ENCODE measurements at places on chromosomes 1 and 21.

- DNase-seq: no peak
These were observed 15.4 kb upstream of the ARF1 start for GRCh38 chr1:228066891-228067654.

DNA sequence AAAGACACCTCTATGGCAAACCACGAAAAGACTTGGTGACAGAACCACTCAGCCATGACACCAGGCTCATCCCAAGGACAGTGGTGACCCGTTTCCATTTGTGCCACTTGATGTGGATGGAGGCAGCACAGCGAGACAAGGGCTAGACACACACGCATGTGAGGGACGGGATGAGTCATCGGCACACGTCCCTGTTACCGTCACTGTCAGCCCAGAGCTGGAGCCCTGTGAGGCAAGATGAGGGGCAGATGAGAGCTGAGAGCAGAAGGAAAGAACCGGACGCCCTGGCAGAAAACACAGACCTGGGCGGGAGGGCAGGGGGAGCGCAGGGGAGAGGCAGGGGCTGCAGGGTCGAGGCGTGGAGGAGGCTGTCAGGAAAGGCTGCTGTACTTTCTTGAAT is 57.8 kb downstream of the SIK1 start:
- DNase-seq: peak; percentile 55

DNA sequence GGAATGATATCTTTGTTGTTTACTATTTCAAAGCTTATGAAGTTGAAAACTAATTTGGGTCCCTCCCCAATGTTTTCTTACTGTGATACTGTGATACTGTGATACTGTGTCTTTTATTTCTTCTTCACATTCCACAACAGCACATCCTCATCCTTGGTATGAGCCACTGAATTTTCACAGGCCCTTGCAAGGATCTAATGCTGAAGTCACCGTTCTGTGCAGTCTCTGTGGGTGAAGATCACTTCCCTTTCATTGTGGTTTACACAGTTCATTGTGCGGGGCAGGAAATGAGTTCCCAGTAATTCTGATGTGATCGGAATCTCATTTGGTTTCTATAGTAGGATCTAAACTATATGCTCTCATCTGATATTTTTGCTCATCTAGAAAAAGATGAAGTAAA is 32.1 kb upstream of the PAXBP1 start:
- DNase-seq: no peak

DNA sequence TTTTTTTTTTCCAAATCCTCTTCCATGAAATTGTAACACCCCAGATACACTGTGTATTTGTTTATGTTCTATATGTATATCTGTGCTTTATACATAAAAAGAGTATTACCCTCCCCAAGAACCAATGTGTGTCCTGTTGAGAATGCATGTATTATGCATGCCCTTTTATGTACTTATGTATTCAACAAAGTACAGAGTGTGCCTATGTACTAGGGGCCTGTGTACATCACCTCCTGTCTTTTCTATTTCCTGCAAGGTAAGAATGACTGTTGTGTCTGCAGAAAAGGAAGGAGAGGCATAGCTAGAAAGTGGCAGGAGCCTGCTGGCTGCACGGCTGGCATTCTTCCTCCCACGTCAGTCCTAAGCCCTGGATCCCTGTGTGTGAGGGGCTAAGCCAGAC is 7.0 kb downstream of the TMEM61 start:
- DNase-seq: no peak

GRCh38 chr1:43611950-43612349 is 38.0 kb upstream of the KDM4A start:
- no peak for DNase-seq

DNA sequence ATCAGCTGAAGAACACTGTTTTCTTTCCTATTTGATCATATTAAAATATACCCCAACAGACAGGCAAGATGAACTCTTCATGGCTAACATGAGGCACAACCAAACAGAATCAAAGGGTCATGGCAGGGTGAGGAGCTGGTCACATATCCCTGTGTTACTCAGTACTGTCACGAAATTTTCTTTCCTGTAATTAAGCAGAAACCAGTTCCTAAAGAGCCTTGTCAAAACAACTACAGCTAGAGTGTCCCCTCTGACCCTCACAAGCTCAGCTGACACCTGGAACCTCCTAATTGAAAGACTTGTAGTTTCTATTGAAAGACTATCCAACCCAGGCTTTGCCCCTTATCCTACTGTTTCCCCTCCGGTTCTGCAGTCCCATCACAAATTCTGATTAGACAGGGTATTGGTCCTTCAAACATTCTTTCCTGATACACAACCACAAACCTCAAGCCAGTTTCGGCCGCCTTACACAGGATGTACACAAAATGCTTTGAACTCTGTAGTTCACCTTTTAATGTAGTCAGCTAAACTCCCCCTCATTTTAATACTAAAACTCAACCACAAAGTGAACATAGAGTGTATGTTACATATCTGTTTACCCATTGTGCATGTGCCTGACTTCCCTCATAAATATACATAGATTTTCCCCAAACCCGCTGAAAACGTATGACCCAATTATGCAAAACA is 651.9 kb downstream of the MRPL39 start:
- no peak for DNase-seq

- DNase-seq: peak; percentile 74
These were observed 6.2 kb downstream of the RASSF5 start for GRCh38 chr1:206513312-206514111.

GRCh38 chr21:39504230-39504629 is 52.5 kb downstream of the SH3BGR start:
- DNase-seq: no peak

GRCh38 chr1:50977575-50978143 is 7.6 kb downstream of the CDKN2C start:
- DNase-seq: peak; percentile 74

- DNase-seq: no peak
These were observed 726 bp upstream of the FCER1G start for GRCh38 chr1:161214369-161214768.

GRCh38 chr1:237043846-237044636 is 2.1 kb downstream of the RYR2 start:
- DNase-seq: no peak

DNA sequence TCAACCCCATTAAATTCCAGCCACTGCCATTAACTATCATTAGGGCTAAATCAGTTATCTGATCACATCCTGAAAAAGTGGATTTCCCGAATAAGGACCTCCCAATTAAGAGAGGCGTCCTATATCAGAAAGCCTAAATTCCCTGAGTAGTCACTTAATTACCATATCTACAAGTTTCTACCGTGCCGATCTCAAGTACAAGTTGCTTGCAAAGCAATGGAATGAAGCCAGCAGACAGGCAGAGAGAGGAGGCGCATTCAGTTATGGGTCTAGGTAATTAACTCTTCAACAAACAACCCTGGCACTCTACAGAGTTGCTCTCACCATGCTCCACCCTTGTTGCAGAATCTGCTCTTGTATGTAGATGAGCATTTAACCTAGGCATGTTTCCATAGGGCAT is 494.6 kb upstream of the RUNX1 start:
- no peak for DNase-seq
